ENCODE measurements at places on chromosomes 1 and 21.

GRCh38 chr1:148353461-148354283, 129.4 kb downstream of the PPIAL4G start:
- DNase-seq, result peak; percentile 19

DNA sequence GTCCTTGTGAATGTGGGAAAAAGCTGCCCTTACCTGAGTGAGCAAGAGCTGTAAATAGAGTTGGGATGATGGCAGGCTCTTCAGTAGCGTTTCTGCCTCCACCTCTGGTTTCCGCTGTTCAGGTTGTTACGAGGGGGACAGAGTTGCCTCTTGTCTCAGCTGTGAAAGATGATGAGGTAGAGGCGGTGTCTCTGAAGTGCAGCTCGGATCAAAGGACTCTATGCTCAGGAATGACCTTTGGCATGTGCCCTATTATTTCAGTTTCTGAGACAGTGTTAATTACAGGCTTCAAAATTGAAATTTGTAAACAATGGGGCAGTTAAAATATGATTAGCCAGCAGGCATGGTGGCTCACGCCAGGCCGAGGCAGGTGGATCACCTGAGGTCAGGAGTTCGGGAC, 70.3 kb downstream of the VPS26C start:
- DNase-seq, result no peak

- peak; percentile 84 for DNase-seq
These were observed 511.7 kb downstream of the USP25 start for GRCh38 chr21:16241479-16241963.

GRCh38 chr1:111852261-111852721, 96.6 kb downstream of the DDX20 start:
- DNase-seq, result no peak

DNA sequence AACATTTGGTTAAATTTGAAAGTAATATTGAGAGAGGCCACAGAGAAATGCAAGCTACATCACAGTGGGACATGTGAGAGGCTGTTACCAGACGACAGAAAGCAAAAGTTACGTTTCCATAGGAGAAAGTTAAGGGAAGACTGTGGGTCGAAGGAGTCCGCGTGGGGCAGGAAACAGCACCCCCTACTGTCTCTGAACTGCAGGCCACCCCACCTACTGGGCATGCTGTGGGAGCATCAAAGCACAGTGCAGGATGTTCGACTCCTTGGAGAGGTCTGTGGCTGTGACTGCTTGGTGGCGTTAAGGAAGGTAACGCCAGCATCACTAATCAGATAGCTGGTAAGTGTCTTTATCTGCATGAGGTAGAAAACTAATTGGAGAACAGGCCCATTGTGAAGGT, 123.9 kb downstream of the PTBP2 start:
- peak; percentile 29 for DNase-seq

DNA sequence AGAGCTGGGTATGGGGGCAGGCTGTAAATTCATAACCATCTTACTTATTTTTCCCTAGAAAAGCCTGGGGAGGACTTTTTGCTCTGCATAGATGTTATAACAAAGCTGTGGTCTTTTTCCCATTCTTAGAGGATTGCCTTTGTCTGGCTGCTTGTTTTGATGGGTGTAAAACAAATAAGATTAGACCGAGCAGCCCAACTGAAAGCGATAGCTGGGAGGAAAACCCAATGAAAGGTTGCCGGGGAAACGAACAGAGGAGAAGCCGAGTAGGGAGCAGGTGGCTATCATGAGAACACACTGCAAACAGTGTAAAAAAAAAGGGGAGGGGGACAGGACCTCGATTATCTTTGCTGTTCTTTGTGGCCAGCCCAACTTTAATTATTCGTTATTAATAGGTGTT, 1.9 kb downstream of the ELAVL4 start:
- DNase-seq, result no peak

GRCh38 chr1:10814976-10815857, 18.8 kb upstream of the CASZ1 start:
- DNase-seq, result no peak

DNA sequence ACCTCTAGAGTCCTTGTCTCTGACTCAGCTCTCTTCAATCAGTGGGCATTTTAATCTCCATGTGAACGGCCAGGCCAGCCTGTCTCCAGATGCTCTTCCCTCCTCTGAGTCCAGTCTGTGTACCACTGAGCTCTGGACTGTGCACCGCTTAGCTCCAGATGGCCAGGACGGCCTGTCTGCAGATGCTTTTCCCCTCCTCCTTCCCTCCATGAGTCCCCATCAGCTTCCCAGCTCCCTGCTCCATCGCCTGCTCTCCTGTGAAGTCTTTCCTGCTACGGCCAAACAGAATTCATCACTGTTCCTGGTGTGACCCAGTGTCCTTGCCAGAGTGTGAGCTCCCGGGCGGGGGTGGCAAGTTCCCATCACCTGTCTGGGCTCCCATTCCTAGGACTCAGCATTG, 42.0 kb downstream of the STUM start:
- no peak for DNase-seq

- peak; percentile 93 for DNase-seq
These were observed 290.3 kb upstream of the NRIP1 start for GRCh38 chr21:15355066-15355465.

DNA sequence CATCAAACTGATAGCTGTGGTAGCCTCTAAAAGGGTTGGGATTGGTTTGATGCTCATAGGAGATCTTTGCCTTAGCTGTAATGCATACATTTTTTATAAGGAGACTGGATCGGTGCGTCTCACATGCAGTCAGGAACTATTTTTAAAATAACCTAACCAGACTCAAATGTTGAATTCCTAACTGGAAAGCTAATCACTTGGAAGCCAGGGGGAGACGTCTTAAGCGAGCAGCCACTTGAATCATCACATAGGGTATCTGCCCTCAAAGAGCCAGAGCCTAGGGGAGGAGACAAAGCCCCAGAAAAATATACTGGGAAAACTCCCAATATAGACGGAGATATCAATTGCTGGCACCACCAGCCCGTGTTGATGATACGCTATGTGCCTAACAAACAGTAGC, 61.7 kb upstream of the PUM1 start:
- no peak for DNase-seq

DNA sequence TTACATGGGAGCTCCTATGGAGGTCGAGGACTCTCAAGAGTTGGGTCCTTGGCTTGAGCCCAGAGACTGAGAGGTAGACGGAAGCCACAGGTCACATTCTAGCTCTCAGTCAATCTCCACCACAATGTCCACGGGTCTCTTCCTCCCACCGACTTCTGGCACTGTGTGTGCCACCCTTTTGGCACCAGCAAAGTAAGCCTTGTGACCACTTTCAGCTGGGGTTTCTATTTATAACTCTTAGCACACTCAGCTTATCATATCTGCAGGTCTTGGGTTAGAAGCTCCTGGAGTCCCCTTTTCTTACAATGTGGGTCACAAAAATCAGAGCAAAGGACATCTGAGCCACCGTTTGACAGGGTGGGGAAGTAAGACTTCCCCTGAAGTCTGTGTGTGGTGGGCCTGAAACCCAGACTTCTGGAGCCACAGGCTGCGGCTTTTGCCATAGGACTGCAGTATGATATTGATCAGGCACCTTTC, 28.3 kb downstream of the NCMAP start:
- DNase-seq, result no peak

Measured in dermis microvascular lymphatic vessel endothelial cell (primary cell).